Fibroblast of skin of right biceps (primary cell): ENCODE measurements at places on chromosomes 1 and 21.

GRCh38 chr1:53458634-53459033 lies 565 bp upstream of the DMRTB1 start:
- DNase-seq, result no peak

- DNase-seq, result peak; percentile 55
Observed at GRCh38 chr1:209929751-209930150, 8.3 kb upstream of the SYT14 start.

- DNase-seq, result no peak
Observed at GRCh38 chr1:235835226-235835625, 31.5 kb downstream of the LYST start.

DNA sequence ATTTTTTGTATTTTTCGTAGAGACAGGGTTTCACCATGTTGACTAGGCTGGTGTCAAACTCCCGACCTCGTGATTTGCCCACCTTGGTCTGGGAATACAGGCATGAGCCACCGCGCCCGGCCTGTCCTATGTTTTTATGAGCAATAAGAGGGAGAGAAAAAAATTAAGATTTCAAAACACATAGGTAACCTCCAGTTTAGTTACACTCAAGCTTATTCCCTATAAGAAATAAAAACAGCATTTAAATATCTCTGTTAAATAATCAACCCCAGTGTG lies 7.1 kb downstream of the RSBN1 start:
- no peak for DNase-seq

- DNase-seq, result peak; percentile 14
Observed at GRCh38 chr1:59635097-59635496, 179.7 kb upstream of the HOOK1 start.

DNA sequence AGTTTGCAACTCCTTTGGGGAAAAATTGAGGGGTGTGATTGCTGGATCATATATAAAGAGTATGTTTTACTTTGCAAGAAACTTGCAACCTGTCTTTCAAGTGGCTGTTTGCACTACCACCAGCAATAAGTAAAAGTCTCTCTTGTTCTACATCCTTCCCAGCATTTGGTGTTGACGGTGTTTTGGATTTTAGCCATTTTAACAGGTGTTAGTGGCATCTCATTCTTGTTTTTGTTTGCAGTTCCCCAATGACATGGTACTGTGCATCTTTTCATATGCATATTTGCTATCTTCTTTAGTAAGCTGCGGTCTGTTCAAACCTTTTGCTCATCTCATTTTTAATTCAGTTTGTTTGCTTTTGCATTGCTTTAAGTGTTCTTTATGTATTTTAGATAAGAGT lies 535.5 kb downstream of the LRRIQ3 start:
- no peak for DNase-seq

DNA sequence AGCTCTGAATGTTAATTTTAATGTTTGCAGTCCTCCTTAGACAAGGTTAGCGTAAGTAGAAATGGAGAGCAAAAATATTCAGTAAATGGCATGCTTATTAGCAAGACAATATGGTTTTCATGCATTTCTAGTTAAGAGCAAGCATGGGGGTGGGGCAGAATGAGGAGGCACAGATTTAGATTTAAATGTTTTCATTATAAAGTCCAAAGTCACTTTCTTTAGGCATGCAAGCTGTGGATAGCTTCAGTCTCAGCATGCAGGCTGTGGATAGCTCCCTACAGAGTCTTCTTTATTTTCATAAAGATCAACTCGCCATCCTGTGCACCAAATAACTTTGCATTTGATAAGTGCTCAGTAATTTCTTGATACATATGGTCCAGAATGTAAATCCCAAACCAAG lies 1294.5 kb upstream of the ADGRL2 start:
- no peak for DNase-seq

DNA sequence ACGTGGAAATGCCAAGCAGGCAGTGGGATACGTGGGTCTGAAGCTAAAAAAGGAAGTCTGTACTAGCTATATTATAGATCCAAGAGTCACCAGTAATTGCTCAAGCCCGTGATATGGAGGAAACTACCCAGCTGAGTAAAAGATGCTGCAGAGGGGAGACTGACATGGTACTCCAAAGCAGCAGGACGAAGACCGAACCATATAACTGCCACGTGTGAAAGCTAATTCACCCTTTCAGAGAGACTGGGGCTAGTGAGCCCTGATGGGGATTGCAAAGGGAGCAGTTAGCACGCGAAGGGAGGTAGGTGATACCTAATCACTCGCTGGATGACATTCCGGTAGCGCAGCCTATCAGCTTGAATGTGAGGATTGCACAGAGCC lies 316 bp downstream of the AP4B1 start:
- DNase-seq, result no peak

DNA sequence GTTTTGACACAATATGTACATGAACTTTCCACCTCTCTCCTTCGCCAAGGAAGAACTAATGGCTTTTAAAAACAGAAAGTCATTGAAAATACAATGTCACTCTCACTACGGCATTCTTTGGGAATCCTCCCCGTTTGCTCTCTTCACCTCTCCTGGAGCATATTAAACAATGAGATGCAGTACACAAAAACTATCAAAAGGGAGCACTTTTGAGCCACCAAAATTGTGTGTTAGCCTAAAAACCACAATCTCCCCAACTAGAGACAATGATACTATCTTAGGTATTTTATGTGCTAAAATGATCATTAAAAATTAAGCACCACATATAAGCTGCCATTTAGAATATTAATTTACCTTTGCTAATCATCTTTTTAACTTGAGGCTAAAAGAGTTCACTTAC lies 425.5 kb downstream of the KCTD3 start:
- DNase-seq, result peak; percentile 49

DNA sequence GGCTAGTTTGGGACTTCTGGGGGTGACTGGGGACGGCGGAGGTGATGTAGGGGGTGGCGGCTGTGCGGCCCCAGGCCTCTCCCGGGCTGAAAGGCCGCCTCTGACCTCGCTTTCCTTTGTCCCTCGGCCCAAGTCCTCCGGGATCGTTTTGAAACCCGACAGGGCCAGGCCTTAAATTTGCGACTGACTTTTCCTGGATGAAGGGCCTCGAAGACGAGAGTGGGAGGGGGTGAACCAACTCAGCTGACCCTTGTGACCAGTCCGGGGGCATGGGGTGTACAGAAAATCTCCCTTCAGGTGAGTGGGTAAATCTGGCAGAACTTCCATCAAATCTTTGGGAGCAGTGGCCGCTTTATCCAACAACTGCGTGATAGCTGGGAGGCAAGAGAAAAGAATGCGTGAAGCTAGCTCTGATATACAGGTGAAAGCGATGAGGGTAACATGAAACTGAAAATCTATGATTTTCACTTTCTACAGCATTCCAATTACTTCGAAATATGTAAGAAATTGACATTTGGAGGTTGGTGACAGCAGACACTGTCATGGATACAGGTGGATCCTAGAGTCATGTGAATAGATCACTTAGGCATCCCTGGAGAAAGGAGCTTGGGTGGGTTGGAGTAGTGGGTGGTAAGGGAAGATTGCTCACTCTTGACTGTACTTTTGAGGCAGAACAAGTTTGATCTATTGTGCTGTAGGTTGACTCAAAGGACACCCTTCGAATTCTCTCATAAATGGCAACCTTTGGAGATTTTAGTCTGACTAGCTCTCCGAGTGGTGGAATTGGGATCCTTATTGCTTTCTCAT lies 885 bp downstream of the AHCYL1 start:
- no peak for DNase-seq

DNA sequence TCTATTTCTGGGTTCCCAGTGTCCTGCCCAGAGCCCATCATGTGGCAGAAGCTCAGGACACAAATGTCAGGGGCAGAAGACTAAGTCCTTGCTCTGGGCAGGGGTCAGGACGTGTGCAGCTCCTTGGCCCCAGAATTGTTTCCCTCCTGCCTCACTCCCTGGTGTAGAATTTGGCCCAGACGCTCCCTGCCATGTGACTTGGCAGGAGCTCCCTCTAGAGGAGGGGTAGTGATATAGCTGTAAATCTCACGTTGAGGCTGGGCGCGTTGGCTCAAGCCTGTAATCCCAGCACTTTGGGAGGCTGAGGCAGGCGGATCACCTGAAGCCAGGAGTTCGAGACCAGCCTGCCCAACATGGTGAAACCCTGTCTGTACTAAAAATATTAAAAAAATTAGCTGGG lies 91.2 kb downstream of the UBIAD1 start:
- no peak for DNase-seq

- peak; percentile 64 for DNase-seq
Observed at GRCh38 chr1:147177611-147178380, 5.5 kb upstream of the PRKAB2 start.

GRCh38 chr1:20948101-20948500 lies 161.0 kb upstream of the HP1BP3 start:
- no peak for DNase-seq

GRCh38 chr1:6652986-6653385 lies 28.3 kb downstream of the THAP3 start:
- no peak for DNase-seq

DNA sequence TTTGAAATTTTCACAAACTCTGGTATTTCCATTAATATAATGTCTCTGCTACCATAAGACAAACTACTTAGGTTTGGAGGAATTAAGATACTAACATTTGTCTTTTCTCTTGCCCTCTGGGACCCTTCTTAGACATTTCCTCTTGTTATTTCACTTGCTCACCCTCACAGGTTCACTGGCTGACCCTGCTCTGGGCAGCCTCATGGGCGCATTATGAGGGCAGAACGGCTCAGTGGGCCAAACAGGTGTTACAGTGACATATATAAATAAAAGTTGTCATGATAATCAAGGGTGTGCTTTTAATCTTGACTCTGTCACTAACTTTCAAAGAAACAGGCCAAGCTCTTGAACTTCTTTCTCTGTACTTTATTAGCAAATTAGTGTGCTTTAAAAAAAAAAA lies 46.5 kb downstream of the ZNHIT6 start:
- DNase-seq, result no peak

DNA sequence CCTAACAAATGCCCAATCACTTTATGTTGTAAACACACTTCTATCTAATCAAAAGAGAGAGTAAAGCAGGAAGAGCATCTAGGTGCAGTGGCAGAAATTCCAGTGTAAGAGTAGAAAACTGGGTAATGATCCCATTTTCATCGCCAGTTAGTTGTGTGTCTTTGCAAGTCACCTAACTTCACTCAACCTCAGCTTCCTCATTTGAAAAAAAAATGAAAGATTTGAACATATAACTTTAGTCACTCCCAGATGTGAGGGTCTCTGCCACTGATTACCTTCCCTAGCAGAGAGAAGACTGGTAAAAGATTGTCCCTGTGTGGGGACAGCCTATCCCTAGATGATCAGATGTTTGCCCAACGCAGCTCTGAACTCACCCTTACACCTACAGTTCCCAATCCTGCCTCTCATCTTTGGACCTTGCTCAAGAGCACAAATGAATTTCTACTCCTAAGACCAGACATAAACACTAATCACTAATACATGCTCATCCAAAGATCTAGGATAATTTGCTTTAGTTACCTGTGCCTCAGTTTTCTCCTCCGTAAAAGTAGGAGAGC lies 25.2 kb upstream of the DUSP23 start:
- no peak for DNase-seq

GRCh38 chr1:245858722-245859492 lies 648.2 kb downstream of the SMYD3 start:
- DNase-seq, result peak; percentile 68

GRCh38 chr1:218674280-218674773 lies 329.2 kb downstream of the TGFB2 start:
- peak; percentile 92 for DNase-seq

GRCh38 chr21:43876605-43877004 lies 11.6 kb downstream of the AGPAT3 start:
- DNase-seq, result no peak

- DNase-seq, result peak; percentile 25
Observed at GRCh38 chr1:40630488-40631223, 34.8 kb downstream of the RIMS3 start.

- no peak for DNase-seq
Observed at GRCh38 chr1:56297904-56298303, 281.5 kb downstream of the PLPP3 start.

GRCh38 chr1:170987424-170987823 lies 52.1 kb downstream of the MROH9 start:
- no peak for DNase-seq

- peak; percentile 15 for DNase-seq
Observed at GRCh38 chr1:185317886-185318310, 855 bp upstream of the IVNS1ABP start.

DNA sequence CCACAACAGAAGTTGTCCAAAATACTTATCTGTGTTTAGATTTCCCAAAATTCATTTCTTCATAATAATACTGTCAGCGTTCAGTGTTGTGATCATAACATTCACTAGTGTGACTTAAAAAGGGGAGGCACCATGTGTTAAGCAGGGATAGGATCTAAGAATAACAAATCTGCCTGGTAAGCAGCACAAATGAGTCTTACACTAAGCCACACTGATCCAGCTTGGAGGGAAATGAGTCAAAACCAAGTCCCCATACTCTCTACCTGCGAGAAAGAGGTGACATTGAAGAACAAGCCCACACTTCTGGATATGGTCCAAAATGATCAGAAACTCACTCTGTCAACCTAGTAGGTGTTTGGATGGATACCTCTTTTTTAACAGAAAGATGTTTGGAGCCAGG lies 145.5 kb downstream of the CRB1 start:
- DNase-seq, result no peak

DNA sequence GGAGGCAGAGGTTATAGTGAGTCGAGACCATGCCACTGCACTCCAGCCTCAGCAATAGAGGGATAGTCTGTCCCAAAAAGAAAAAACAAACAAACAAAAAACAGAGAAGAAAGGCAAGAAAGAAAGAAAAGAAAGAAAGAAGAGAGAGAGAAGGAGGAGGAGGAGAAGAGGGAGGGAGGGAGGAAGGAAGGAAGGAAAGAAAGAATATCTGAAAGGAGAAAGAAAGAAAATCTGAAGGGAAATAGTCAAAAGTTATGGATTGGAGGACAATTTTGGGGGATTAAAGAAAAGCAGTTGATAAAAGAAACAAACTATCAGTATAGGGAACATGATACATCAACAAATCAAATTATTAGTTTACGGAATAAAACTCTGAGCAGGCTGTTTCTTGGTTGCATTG lies 67.4 kb upstream of the TBX15 start:
- DNase-seq, result no peak

DNA sequence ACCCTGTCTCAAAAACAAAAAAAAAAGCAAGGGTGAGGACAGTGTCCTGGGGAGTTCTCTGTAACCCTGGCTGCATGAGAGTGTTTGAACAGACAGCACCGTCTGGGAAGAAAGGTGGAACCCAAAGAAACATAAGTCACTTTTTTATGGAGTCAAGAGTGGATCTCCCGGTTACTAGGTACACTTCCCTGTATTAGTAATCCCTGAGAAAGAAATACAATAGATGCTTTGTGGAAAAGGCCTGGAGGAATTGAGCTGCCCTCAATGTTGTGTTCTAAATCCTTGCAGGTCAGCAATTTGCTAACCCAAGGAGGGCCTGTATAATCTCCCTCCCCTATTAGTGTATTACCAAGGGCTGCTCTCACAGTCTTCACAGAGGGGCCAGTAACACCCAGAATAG lies 16.6 kb downstream of the DEGS1 start:
- DNase-seq, result no peak

- DNase-seq, result no peak
Observed at GRCh38 chr1:34612091-34612827, 142.6 kb upstream of the GJB5 start.

DNA sequence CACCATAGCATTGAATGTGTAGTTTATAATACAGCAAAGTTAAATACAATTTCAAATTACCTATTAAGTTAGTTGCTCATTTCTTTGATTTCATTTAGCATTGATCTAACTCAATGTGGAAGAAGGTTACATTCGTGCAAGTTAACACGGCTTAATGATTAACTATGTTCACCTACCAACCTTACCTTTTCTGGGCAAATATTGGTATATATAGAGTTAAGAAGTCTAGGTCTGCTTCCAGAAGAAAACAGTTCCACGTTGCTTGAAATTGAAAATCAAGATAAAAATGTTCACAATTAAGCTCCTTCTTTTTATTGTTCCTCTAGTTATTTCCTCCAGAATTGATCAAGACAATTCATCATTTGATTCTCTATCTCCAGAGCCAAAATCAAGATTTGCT lies at the start of gene ANGPTL3:
Gene ANGPTL3, plus strand, starts transcription at position 240 of the 400 bp plus-strand sequence. Its CDS starts 47 bp downstream, at position 287.
- DNase-seq, result no peak
